Aorta (tissue), 5 donors: ENCODE measurements at places on chromosomes 12 and 14. TPM values are rescaled to one million over a fixed set of nuclear protein-coding genes. Genes with fewer than 3 reads are reported as not detected.

GRCh38 chr12:126668538-126668937 is 1598.4 kb upstream of the TMEM132C start:
- DNase-seq = no peak

DNA sequence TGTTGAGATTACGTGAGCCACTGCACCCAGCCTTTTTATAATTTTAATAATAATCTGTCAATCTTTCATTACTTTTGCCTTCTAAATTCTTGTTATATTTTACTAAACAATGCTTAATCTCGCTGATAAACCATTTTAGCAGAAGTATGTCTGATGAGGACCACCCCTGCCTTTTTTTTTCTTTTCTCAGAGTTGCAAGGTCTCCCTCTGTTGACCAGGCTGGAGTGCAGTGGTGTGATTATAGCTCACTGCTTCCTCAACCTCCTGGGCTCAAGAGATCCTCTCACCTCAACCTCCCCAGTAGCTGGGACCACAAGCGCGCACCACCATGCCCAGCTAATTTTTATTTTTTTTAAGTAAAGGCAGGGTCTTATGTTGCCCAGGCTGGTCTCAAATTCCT is 118.6 kb upstream of the DNM1L start:
- no peak for DNase-seq

DNA sequence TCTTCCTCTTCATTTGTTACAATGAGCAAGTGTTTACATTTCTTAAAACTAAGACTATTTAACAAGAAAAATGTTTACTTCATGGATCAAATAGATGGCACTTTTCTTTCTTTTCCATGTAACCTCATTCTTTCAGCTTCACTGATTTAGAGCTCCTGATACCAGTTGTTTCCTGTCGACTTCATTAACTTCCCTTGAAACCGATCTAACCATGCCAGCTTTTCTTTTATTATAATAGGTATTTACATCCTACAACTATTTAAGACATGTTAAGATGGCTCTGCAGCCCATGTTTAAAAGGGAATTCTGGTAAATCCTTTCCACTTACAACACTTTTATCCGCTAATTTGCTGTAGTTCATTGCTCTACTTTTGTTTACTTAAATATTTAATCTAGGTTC is 107.3 kb upstream of the DCN start:
- no peak for DNase-seq

CLEC2A gene
- not detected for total RNA-seq

ALX1 gene
- not detected for total RNA-seq
